ENCODE measurements at places on chromosomes 2 and 18.

GRCh38 chr2:64550042-64550441 is 25.9 kb downstream of the AFTPH start:
- DNase-seq, result no peak

DNA sequence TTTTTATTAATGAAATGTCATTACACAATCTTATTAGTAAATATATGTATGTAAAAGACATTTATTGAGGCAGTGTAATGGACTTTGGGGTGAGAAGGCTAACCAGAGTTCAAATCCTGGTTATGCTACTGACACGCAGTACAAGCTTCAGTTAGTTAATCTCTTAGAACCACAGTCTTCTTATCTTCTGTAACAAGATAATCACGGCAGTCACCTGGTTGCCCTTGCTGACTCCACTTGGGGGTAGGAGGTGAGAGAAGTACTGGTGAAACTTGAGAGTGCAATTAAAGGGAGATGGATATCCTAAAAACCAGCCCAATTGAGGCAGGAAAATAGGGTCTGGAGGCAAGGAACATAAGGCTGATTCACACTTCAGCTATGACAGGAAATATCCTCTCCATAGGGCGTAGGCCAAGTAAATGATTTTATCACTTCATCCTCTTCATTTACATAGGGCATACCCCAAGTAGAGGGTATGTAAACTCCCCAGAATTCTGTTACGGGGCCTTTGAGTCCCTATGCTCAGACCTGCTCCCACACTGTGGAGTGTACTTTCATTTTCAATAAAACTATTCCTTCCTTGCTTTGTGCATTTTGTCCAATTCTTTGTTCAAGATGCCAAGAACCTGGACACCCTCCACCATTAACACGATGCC is 21.3 kb downstream of the SKA1 start:
- DNase-seq, result no peak

GRCh38 chr18:11861583-11862288 is 10.5 kb downstream of the CHMP1B start:
- peak; percentile 39 for DNase-seq

DNA sequence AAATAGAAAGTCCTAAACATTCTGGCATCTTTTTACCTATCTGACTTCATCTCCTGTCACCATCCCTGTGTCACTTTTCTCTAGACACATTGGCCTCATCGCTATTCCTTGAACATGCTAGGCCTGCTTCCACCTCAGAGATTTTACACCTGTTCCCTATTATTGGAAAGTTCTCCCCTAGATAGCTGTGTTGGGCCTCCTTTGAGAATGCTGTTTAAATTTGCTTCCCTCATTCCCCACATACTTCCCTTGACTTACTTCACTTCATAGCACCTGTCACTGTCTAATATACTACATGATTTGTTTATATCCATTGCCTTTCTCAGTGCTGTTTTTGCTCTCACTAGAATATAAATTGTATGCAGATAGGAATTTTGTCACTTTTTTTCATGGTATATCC is 317.0 kb upstream of the GCFC2 start:
- DNase-seq, result no peak

- peak; percentile 81 for DNase-seq
These were observed 54.9 kb downstream of the FHOD3 start for GRCh38 chr18:36352384-36352783.

GRCh38 chr2:240806006-240806405 is 14.0 kb downstream of the KIF1A start:
- no peak for DNase-seq

- DNase-seq, result no peak
These were observed 237.4 kb downstream of the CAMKMT start for GRCh38 chr2:44599130-44599529.

DNA sequence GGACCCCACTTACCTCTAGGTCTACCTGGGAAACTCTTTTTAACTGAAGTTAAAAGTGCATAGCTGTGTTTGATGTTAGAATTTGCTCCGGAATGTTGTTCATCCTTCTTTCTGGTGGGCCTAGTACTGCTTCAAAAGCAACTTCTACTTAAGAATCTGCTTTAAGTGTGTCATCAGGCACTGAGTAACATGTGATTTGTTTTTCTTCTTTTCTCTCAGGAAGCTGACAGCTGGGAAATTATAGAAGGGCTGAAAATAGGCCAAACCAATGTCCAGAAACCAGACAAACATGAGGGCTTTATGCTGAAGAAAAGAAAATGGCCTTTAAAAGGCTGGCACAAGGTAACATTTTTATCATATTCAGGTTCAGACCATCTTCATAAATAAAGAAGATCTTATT is 122.9 kb downstream of the PRKRA start:
- DNase-seq, result peak; percentile 3

- DNase-seq, result no peak
These were observed 67.1 kb downstream of the DYNC1I2 start for GRCh38 chr2:171754254-171754939.

Data from foreskin fibroblast (primary cell).